ENCODE measurements at places on chromosomes 7 and 10. TPM values are rescaled to one million over a fixed set of nuclear protein-coding genes. Genes with fewer than 3 reads are reported as not detected.

SLC26A5 gene
- total RNA-seq, result 0.49 TPM

RPEL1 gene
- not detected for total RNA-seq

SLC18A3 gene
- 0.12 TPM for total RNA-seq

DYNC1I1 gene
- 0.82 TPM for total RNA-seq

ATRNL1 gene
- 24.0 TPM for total RNA-seq

DNA sequence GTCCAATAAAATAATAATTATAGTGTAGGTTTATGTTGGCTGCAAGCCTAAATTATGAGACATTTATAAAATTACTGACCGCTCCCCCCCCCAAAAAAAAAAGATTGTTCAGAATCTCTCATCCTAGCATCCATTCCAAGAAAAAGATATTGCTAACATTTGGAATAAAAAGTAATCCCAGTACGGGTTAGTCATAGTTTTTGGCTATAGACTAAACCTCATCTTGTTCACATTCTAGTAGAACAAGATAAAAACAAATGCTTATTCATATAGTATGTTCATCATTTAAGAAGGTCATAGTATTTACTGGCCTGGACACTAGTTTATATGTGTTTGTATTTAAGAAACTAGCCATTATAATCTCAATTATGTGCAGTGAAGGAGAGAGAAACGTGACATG is 44.0 kb downstream of the ADK start:
- no peak for DNase-seq

DNA sequence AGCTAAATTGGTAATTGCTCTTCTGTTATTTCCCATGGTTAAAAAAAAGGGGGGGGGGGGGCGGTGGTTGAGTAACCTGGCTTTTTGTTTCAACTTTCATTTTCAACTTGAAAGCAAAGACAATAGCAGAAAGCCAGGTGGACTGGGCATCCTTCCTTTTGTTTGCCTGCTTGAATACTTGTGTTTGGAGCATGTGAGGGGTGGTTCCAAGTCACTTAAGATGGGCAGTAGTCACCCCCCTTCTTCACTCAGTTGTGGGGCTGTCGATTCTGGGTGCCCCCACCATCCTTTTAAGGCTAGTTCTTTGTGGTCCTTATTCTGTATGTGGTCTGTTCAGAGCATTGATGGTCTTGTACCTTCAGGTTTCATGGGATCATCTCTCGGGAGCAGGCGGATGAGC is 165.6 kb upstream of the PRR15 start:
- no peak for DNase-seq

GRCh38 chr7:96184783-96185182 is 137.1 kb downstream of the SLC25A13 start:
- no peak for DNase-seq

- DNase-seq, result no peak
These were observed 41.8 kb upstream of the IGFBP3 start for GRCh38 chr7:45962861-45963260.

- DNase-seq, result no peak
These were observed 197.9 kb downstream of the IMMP2L start for GRCh38 chr7:111364413-111364812.

- no peak for DNase-seq
These were observed 7.9 kb downstream of the NUDT13 start for GRCh38 chr10:73117976-73118743.

DNA sequence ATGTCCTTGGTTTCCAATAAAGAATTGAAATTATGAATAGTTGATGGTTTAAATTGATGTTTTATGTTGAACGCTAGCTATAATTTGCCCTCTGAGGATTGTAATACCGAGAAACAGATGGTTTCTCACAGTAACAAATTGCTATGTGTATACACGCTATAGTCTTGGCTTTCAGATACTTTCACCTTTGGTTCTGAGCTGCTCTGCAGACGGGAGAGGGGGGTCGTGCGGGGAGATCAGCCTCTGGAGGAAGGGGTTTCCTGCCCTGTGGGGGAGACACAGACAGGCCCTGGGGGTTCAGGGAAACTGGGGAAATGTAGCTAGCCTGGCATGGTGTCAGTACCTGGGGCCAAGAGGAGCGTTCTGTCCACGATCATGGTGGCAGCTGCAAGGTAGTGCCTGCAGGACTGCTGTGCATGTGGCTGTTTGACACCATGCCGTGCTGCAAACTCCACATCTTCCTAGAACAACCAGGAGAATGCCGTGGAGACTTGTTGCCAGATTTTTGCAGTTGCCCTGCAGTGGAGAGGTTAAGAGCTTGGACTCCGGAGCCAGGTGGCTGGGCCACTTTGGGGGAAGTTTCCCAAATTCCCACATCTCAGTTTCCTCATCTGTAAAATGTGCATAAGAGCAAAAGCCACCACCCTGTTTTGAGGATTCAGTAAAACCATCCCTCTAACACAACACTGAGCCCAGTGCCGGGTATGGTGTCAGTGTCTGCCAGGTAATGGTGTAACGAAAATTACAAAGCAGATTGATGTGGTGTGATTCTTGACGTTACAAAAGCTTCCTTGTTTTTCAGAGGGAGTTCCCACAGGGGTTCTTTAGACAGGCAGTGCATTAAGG is 167.9 kb downstream of the CUX1 start:
- no peak for DNase-seq

DNA sequence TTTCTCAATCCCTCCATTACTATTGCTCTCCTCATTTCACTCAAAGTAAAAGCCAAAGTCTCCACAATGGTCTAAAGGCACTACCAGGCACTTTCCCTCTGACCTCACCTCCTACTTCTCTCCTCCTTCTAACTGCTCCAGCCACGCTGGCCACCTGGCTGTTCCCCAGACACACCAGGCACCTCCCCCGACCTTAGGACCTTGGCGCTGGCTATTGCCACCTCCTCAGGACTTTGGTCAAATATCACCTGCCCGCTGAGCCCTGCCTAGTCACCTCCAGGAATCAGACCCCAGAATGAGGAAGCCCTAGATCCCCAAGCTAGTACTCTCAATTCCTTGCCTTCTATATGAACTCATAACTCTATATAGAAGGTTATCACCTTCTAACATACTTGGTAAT is 66.2 kb upstream of the STEAP1B start:
- DNase-seq, result no peak

DNA sequence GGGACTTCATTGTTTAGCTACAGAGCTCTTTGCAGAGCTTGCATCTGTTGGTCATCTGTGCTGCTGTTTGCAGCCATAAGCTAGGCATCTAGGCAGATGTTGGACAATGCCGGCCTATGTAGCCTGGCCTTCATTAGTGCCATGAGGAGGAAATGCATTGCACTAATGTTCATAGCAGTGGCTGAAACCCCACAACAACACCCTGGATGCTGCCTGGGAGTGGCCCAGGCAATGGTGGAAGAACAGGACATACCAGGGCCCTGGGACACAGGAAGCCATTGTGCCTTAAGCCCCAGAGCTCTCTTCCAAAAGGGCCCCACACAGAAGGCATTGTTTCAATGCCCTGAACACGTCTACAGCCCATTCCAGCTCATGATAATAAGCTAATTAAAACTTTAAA is 131.5 kb upstream of the LYZL1 start:
- no peak for DNase-seq

DNA sequence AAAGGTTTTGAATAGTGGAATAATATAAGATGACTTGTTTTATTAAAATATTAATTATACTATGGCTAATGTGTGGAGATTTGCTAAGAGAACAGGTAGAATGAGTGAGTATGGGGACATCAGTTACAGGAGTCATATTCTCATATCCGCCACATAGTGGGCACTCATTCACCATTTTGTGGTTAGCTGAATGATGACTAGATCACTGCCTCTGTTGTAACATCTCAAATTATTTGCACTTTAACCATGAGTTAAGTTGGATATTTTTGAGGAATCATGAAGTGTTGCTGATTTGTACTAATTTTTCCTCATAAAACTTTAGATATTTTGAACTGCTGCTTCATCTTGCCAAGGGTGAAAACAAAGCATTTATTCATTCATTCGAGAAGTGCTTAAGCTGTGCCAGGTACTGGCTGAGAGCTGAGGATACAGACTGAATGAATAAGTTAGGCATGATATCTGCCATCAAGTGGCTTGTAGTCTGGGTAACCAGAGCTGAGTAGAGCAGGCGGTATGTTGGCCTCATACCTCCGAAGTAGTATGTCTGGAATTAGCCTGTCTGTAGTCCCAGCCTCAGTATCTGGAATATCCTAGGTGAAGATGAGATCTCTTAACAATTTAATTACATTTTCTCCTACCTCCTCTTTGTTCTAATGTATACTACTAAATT is 100.5 kb downstream of the ZEB1 start:
- no peak for DNase-seq

DNA sequence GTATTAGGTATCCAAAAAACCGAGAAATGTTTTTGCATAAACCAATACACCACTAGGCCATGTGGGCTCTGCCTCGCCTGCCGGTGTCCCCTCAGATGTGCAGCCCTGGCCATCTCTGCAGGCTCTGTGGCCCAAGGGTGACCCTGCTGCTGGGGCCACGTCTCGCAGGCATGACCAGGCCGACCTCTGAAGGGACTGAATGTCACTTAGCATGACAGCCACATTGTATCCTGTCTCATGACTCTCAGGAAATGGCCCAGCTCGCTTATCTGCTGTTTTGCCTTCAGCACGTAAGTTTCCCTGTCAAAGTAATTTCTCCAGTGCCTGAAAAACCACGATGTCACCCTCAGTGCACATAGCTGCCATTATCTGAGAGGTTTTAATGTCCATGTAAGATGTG is 49.5 kb upstream of the ZNF32 start:
- DNase-seq, result no peak

Data from GM23338 (cell line).